ENCODE measurements at places on chromosomes 6 and 20. TPM values are rescaled to one million over a fixed set of nuclear protein-coding genes. Genes with fewer than 3 reads are reported as not detected.

Gene TRIM31
- 0.99 TPM for total RNA-seq

Gene ULBP3
- 10.0 TPM for total RNA-seq

Gene NMBR
- total RNA-seq, result not detected

Gene HLA-F
- total RNA-seq, result 98.3 TPM

Gene PANK2
- 47.8 TPM for total RNA-seq

Gene MKKS
- total RNA-seq, result 13.8 TPM

DNA sequence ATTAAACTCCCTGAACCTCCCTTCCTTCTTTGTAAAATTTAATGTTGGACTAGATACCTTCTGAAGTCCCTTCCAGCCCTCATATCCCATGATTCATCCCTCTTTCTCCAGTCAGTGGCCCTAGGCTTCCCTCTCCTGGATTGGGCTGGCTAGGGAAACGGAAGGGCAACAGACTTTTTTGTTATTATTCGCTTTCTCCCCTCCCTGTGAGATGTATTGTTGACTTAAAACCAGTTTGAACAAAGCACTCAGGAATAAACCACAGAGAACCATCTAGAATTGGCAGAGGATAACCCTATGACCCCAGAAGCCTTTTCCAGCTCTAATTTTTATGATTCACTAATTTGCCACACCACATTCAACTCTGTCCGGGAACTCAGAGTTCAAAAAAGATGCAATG, 239.7 kb upstream of the SUPT3H start:
- no peak for DNase-seq

- DNase-seq, result no peak
Observed at GRCh38 chr20:55978550-55978949, 26.8 kb downstream of the CBLN4 start.

DNA sequence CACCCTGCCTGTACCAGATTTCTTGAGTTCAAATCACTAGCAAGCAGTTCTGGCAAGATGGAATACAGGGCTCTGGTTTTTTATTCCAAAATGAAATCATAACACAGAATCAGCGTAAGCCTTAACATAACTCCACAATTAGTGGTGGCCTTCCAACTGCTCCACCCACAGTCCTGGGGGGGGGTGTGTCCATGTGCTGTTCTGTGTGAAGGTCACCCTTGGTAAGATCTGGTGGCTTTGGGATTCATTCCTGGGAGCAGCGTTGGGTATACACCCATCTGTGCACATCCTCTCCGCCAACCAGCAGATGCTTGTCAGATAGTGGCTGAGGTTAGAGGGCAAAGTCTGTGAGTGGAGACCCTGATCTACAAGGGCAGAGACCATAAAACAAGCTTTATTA, 49.9 kb upstream of the CD83 start:
- no peak for DNase-seq

DNA sequence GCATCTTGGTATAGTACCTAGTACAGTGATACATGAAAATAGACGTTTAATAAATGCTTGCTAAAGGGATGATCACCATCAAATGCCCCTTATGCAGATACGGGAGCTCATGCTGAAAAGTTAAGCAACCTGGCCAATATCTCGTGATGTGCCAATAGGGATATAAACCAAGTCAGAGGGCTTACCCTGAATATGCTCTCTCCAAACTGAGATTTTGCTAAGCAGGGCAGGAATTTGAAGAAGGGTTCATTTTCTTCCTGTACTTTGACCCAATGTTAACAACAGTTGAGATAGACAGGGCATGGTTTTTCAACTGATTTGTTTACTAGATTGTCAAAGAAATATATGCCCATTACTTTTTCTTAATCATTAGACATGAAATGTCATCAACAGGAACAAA, 219.3 kb upstream of the PREP start:
- no peak for DNase-seq

DNA sequence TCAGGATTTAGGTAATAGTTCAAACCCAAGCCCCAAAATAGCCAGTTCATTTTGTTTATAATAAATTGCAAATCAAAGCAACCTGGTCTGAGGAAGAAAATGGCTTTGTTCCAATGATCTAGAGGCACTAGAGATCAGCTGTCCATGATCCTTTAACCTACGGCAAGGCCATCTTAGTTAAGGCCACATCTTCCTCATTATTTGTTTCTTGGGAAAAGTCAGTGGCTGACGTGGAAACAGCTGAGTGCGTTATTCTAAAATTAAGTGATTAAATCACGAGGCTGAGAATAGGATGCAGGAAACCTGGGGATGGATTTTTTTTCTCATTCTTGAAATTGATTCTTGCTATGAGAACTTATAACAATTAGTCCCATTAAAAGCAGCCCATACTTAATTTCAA, 10.1 kb upstream of the TENT5A start:
- no peak for DNase-seq

DNA sequence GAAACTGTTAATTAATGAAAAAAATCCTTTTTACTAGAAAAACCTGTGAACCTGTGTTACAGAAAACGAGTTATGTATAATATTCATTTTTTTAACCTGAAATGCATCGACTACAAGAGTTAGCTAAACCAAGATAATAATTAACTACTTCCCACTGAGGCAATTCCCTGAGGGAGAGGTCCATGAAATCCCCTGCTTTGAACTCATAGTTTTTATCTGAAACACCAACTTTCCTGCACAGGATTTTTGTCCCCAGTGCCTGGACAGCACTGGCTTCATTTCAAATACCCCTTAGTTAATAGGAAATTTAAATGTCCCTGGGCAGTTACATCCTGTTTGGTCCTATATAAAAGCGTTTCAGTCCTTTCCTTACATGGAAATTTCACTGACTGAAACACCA, at the start of gene OR14J1:
OR14J1 (plus strand) TSS at position 386 of the 400 bp plus-strand sequence. CDS start 4,989 bp downstream, outside the sequence.
- no peak for DNase-seq

DNA sequence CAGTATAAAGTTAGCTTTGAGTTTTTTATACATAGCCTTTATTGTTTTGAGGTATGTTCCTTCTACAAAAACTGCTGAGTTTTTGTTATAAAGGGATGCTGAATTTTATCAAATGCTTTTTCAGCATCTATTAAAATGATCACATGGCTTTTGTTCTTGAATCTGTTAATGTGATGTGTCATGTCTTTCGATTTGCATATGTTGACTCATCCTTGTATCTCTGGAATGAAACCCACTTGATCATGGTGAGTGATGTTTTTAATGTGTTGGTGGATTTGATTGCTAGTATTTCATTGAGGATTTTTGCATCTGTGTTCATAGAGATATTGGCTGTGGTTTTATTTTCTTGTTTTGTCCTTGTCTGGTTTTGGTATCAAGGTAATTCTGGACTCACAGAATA, 24.7 kb upstream of the BLCAP start:
- DNase-seq, result no peak

DNA sequence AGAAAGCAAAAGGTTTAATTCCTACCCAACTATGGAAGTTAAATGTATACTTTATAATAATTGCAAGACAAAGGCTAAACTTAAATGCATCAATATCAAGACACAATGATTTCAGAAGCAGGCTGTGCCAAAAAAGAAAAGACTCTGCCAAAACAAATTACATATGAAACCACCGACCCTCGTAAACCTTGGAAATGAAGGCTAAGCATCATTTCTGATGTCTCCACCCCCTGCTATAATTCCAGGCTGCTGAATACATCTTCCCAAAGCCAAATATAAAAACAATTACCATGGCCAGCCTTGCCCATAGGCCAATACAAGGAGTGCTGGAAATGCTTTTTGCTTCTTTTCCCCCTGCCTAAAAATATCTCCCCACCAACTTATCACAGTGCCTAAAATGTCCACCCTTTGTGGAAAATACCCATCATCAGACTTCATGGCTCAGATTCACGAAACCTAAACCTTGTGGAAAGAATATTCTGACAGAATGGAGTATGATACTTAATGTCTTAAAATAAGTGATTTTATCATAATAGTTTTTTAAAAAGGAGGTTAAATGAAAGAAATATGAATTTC, 37.4 kb downstream of the RCAN2 start:
- DNase-seq, result no peak

DNA sequence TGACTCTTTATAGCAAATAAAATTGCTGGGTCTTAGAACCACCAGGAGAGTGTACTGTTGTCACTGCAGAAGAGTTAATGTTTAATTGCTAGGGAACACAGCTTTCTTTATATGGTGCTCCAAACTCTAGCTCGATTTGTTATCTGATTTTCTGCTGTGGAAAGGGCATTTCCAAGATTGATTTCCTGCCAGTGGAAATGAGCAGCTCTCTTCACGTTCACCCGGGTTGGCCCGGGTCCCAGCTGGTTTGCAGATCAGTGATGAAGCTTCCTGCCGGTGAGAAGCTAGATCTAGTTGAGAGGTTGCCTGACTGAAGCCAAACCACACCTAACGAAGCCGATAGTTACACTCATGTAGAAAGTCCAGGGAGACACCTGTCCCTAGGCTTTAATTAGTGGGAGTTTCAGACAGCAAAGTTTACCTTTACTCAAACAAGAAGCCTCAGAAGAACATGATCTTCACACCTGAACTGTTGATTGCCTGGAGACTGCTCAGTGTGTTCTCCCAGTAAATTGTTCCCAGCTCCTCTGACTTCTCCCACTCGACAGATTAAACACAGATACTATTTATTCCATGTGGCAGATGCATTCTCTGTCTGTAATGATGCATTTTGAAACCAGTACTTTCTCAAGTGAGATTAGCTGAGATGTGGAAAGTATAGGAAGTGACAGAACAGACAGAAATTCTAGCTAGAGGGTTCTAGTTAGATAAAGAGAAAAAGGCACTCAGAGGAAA, 27.8 kb downstream of the PAQR8 start:
- DNase-seq, result peak; percentile 53

- no peak for DNase-seq
Observed at GRCh38 chr6:105250533-105250932, 70.7 kb upstream of the POPDC3 start.

DNA sequence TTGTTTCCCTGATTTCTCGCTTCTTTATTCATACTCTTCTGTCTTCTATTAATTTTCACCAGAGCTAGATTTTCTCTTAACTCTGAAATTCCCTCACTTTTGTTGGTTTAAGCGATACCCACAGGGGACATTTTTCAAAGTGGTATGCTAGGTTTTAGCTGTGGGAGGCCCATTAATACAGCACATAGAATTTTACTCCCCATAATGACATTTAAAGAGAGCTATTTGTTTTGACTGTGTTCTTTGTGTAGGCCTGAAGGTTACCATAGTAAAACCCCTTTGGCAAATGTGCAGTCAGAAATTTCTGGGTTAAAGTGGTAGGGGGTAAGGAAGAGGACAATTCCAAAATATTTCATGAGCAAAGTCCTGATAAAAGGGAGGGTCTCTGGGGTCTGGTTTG, 721.1 kb upstream of the CITED2 start:
- no peak for DNase-seq

- DNase-seq, result no peak
Observed at GRCh38 chr6:108875161-108875555, 26.9 kb downstream of the ARMC2 start.
